ENCODE measurements at places on chromosomes 7 and 10.

DNA sequence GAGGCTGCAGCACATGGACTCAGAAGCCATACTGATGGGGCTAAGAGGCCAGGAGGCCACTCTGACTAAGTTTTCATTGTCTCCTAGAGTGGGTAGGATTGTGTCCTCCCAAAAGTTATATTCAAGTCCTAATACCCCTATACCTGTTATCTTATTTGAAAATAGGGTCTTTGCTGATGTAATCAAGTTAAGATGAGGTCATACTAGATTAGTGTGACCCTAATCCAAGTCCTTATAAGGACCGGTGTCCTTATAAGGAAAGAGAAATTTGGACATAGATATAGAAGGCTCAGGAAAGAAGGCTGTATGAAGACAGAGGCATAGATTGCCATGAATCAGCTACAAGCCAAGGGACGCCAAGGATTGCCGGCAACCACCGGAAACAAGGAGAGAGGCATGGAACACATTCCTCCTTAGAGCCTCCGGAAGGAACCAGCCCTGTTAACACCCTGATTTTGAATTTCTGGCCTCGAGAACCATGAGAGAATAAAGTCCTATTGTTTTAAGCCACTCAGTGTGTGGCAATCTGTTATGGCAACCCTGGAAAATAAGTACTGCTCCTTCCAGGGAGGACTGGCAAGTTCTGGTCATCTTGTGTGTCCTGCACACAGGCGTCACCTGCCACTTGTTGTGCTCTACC is 157.0 kb downstream of the EMX2 start:
- DNase-seq = no peak

- DNase-seq = no peak
Observed at GRCh38 chr10:35937546-35937945, 295.4 kb upstream of the FZD8 start.

- DNase-seq = no peak
Observed at GRCh38 chr10:116138897-116139296, 134.1 kb downstream of the GFRA1 start.

- no peak for DNase-seq
Observed at GRCh38 chr7:125316466-125316865, 386.8 kb upstream of the POT1 start.

- DNase-seq = no peak
Observed at GRCh38 chr7:98681951-98682350, 64.9 kb downstream of the NPTX2 start.

GRCh38 chr10:132593389-132593788 is 55.8 kb downstream of the INPP5A start:
- peak; percentile 58 for DNase-seq

GRCh38 chr7:128743112-128743772 is 4.1 kb downstream of the CALU start:
- no peak for DNase-seq

All from GM18507 (cell line).